ENCODE measurements at places on chromosomes 12 and 14.

DNA sequence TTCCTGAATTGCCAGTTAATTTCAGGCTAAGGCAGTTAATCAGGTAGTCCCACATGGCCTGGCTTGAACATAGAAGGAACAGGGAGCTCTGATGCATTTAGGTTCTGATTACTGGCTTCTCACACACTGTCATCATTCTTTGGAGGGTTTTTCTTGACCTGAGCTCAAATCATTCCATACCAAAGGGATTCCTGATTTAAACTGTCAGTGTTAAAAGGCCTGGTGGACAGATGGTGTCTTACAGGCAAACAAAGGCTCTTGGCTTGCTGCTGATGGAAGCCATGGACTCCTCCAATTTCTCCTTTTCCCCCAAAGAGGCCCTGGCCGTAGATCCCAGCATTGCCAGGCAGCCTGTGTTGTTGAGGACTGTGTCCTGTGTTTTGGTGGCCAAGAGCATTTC is 30.2 kb downstream of the CACNA1C start:
- no peak for DNase-seq

DNA sequence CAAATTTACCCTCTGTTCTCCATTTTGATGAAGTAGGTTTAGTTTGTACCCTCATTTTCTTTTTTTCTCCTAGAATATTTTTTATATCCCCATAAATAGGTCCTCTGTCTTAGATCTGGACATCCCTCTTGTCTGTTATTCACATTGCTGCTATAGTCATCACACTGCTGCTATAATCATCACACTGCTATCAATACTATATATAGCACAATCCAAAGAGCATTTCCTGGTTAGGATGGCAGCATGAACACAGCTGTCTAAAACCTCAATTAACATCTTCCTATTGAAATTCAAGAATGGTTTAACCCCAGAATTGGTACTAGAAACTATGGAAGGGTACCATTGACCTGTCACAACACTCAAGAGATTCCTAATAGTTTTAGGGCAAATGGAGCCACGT is 27.6 kb upstream of the CCDC91 start:
- DNase-seq, result no peak

- no peak for DNase-seq
Measured at GRCh38 chr12:45336331-45336730, 120.4 kb downstream of the ANO6 start.

DNA sequence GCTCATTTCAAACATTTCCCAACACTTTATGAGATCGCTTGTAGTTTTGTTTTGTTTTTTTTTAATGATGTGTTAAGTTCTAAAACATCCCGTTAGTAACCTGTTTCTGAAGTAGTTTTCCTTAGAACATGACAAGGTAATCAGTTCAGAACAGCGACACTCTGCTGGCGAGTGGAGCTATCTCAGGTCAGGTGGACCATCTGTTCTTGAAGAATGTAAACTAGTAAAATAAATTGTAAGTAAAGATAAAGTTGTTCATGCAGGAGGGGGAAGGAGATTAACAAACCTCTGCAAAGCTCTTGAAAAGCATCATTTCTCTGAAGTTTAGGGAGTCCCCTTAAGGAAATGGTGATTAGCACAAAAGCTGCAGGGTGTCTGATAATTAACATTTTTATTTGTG is 71.9 kb upstream of the DACT1 start:
- no peak for DNase-seq

- DNase-seq, result no peak
Measured at GRCh38 chr12:91774434-91774921, 371.2 kb downstream of the BTG1 start.

DNA sequence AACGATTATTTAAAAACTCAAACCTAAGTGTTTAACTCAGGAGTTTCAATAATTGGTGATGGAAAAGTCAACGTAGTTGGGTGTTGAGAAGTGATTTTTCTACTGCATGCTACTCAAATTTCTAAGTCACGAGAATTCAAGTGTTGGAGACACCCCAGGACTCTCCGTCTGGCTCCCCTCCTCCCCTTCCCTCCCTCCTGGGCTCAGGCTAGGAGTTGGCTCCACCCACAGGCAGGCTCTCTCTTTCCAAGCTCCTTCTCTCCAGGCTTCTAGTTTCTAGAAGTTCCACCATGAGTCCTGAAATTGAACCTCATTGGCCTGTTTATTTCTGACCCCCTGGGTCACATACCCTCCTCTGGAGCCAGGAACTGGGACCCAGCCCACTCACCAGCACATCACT is 73.0 kb downstream of the TMEM132D start:
- DNase-seq, result no peak

DNA sequence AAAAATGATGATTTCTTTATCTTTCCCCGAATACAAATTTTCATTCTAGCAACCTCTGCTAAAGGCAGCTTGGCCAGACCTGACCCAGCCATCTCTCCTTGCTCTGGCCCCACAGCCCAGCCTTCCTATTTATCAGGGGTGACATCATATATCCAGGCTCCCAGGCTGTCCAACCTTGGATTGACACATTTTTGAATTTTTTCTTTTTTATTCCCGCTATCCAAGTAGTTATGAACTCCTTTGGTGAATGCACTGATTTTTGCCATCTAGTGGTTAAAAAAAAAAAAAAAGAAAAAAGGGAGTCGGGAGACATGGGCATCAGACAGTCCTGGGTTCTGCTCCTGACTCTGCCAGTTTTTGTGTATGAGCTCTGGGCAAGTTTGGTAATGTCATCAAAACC is 120.5 kb downstream of the PTPN11 start:
- DNase-seq, result no peak

DNA sequence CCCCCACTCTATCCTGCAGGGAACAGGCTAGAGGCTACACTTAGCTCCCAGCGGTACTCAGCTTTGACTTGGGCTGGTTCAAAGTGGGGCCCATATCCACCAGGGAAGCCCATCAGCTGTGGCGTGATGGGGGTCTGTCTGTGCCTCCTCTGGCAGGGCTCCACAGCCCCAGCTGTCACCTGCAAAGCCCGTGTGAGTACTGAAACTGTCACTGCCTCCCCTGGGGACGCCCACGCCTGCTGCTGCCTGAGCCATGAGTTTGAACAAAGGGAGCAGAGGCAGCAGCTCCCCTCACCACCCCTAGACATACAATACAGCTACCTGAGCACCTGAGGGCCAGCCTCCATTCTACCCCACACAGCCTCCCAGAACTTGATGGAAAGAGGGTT is 5.0 kb downstream of the REM2 start:
- no peak for DNase-seq

GRCh38 chr14:104386151-104386841 is 193.3 kb upstream of the C14orf180 start:
- no peak for DNase-seq

GRCh38 chr12:3580094-3580749 is 89.2 kb downstream of the PRMT8 start:
- no peak for DNase-seq

- no peak for DNase-seq
Measured at GRCh38 chr12:16606991-16607390, 1.0 kb upstream of the LMO3 start.

GRCh38 chr12:86670986-86671385 is 414.8 kb upstream of the MGAT4C start:
- DNase-seq, result no peak

DNA sequence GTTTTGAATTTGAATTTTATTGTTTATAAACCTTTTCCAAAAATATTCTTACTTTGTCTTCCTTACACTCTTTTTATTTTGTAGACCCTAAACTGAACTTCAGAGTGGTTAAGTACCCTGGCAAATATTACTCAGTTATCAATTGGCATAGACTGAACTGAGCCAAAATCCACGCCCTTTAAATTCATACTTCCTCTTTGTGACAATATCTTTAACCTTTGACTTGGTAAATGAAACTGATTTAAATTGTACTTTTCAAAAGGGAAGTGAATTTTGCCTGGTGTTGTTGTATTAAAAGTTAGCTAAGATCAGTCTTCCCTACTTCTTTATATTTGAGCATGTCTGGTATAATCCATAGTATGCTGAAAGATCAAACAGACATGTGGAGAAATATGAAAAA is 184.3 kb upstream of the USP15 start:
- DNase-seq, result no peak

DNA sequence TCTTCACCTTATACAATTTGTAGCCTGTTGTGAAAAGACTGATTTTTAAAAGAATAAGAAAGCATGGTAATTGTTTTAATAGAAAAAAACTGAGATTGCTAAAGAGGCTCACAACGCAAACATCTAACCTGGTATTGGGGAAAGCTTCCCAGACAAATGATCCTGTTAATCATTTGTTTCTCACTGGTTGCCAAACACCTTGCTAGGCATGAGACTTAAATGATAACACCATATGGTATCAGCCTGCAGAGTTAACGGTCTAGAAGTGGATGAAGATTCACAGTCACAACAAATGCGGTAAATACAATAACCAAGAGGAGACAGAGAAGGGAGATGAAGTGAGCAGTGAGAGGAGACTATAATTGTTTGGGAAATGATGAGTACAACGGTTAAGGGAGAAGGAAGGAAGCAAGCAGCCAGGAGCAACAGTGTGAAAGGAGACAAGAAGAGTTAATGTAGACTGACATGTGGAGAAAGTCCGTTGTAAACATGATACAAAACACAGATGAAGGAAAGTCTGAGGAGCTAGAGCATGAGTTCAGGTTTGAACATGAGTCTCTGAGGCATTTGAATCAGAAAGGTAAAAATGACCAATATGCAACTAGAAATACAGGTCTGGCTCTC is 19.8 kb downstream of the GXYLT1 start:
- DNase-seq, result no peak

- DNase-seq, result no peak
Measured at GRCh38 chr14:26344596-26344995, 253.2 kb downstream of the NOVA1 start.

DNA sequence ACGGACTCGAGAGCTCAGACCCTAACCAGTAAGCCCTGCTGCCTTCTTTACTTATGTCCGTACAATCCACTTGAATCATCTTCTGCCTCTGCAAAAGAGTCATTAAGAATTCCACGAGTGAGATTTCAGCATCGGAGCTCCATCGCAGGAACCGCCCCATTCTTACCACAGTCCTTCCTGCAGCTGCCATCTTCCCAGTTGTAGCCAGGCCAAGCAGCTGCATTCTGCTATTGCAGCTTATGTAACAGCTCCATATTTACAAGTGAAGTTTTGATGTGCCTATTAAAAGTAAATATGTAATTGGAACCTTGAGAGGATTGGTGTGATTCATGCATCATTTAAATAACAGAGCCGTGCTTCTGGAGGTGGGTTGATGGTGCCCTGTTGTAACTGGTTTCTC is 157.4 kb downstream of the KICS2 start:
- DNase-seq, result no peak

DNA sequence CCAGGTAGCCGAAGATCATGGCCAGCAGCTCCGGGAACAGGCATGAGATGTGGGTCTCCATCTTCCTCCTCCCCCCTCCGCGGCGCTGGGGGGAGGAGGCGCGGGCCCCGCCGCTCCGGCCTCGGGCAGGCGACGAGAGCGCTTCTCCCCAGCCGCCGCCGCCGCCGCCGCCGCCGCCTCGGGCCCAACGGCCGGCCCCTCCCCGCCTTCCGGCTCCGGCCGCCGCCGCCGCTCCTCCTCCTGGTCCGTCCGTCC is 448 bp downstream of the FBXL14 start:
- DNase-seq, result no peak

GRCh38 chr12:53268630-53269562 is 797 bp downstream of the ESPL1 start:
- DNase-seq, result no peak

DNA sequence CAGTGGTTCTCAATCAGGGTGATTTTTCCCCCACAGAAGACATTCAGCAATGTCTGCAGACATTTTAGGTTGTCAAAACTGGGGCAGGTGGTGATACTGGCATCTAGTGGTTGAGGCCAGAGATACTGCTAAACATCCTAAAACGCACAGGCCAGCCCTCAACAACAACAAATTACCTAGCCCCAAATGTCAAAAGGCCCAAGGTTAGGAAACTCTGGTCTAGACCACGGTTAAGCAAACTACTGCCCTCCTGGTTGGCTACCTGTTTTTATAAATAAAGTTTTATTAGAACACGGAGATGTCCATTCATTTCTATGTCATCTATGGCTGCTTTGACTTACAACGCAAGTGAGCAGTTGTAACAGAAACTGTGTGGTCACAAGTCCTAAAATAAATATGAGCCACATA is 186.7 kb downstream of the EFCAB11 start:
- peak; percentile 50 for DNase-seq

- no peak for DNase-seq
Measured at GRCh38 chr12:121579190-121579791, 1.5 kb downstream of the KDM2B start.

DNA sequence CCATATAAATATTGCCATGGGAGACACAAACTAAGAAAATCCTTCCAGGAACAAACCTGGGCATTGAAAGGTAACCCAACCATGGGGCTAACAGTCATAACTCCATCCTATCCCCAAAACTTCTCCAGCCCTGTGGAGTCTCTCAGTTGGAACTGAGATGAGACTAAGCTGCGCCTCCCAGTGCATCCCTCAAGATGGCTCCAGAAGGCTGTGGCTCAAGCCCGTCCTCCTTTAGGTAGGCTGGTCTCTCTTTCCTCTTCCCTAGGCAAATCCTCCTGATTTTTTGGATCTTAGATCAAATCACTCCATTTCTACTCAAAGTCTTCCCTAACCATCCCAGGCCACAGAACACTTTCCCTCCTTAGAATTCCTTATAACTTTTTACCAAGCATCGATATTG is 364.3 kb upstream of the CCDC196 start:
- DNase-seq, result no peak

DNA sequence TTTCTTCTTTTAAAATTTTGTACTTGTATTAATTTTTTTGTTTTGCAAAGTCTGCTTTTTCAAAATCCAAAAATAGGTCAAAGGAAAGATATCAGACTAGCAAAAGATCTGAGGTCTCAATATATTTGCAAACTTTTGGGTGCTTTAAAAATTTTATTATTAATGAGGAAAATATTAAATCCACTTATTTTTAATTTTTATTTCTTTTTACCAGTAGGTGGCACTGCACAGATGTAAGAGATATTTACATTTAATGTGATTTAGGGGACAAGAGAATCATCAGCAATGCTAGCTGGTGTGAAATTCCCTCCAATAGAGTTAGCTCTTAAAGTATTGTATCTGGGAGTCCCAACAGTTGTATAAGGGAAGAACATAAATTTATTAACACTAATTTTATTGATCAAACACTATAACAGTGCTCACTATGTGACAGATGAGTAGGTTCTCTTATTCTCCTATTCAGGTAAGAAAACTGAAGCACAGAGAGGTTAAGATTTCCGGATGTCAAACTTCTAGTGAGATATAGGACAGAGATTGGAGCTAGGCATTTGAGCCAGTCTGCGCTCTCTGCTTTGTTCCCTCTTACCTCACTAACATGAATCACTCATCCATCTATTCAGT is 30.5 kb downstream of the ALX1 start:
- DNase-seq, result no peak

- DNase-seq, result no peak
Measured at GRCh38 chr14:47155395-47155794, 503.8 kb upstream of the RPL10L start.

All from iPS DF 19.7 (cell line).